ENCODE measurements at places on chromosomes 2 and 18.

DNA sequence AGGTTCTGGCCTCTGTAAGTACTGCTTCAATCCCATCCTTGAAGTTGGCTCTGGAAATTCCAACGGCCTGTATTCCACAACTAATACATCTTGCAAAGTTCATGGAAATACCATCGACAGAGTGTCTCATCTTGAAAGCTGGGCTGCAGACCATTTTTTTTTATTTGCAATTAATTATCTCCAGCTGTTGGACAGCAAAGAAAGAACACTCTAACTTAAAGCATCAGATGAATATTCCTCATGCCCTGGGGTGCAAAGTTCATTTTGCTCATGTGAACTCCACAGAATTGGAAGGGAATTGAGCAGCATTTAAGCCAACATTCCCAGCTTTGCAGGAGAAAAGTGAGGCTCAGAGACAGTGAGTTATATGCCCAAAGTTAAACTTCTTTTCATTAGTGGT, 96.5 kb upstream of the PIEZO2 start:
- DNase-seq, result no peak

- DNase-seq, result no peak
Observed at GRCh38 chr18:49168281-49168985, 217.7 kb upstream of the SMAD7 start.

DNA sequence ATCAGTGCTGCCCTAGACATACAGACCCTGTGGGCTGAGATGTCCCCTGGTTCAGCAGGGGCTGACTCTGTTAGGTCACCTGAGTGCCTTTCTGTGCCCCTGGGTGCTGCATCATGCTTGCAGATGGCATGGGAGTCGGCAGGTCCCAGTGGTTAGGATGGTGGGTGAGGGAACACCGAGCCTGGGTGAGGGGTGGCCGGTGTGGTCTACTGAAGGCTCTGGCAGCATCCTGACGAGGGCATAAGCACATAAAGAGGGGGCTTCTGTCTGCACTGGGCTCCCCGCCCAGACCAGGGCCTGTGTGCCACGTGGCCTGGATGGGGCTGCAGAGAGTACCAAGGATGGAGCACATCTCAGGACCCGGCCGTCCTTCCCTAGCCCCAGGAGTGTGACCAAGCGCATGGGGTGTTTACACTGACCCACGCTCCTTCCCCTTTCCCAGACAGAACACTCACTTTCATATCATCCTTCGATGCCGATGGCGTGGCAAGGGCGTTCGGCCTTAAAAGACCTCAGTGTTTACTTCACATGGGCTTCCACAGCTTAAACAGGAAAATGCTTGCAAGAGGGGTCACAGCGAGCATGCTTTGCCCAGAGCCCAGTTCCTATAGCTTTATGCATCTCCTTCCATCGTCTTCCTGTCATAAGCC, 115.1 kb downstream of the STPG4 start:
- no peak for DNase-seq

GRCh38 chr2:206336861-206337260, 62.4 kb downstream of the ZDBF2 start:
- no peak for DNase-seq

GRCh38 chr2:206585335-206585734, 57.0 kb upstream of the FAM237A start:
- DNase-seq, result no peak

- DNase-seq, result no peak
Observed at GRCh38 chr2:120852200-120852815, 116.6 kb downstream of the GLI2 start.

- no peak for DNase-seq
Observed at GRCh38 chr2:97848306-97848705, 134.9 kb downstream of the ZAP70 start.

DNA sequence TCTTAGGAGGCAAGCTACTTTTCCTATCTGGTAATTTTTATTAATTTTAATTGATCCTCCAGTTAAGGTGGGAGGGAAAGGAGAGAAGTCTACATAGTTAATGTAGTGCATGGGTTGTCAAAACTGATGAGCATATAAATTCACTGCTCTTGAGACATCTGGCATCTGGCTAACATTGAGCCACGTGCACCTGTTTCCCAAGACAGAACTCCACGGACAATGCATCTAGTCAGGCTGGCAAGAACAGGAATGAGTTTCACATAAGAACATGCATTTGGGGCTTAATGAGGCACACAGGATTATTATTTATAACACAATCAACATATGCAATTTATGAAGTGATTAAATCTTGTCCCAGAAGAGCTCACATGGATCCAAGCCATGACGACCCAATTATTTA, 16.2 kb upstream of the RAB1A start:
- DNase-seq, result no peak

DNA sequence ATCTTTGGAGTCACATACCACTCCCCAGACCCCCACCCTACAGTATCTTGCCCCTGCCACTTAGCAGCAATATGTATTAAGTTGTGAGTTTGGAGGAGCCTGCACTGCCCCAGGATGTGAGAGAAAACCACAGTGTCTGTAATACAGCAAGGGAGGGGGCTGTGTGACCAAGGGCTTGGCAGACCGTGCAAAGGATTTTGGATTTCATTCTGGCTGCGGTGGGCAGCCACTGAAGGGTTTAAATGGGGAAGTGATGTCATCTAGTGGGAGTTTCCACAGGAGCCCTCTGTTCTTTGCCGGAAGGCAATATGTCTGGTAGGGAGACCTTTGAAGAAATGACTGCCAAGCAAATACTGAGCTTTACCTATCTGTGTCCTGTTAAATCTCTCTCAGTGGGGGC, 202.4 kb downstream of the FHOD3 start:
- no peak for DNase-seq

DNA sequence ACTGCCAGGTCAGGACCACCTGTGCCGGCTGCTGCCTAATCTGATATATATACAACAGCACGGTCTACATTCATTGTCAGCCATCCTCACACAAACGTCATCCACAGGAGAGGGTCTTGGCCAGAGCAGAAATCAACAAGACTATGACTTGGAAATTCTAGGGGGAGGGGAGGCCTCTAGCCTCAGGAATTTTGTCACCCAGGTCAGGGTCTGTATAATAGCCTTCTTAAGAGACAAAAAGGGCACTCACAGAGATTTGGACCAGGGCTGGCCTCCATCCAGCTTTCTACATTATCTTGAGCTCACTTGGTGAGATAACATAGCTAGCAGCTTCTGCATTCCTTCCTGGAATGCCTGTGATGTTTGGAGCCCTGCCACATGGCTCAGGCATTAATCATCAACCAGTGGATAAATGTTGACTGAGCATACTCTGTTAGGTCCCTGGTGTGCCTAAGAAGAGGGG, 50.4 kb upstream of the CTIF start:
- DNase-seq, result no peak

DNA sequence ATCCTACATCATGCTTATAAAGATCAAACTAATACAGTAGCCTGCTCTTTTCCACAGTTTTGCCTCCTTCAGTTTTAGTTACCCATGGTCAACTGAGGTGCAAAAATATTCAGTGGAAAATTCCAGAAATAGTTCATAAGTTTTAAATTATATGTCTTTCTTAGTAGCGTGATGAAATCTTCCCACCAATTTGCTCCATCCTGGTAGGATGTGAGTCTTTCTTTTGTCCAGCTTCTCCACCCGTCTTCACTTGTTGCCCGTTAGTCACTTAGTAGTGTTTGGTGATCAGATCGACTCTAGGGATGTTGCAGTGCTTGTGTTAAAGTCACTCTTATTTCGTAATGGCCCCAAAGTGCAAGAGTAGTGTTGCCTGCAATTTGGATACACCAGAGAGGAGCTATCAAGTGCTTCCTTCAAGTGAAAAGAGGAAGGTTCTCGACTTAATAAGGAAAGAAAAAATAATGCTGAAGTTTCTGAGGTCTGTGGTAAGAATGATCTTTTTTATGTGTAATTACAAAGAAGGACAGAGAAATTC, 57.0 kb downstream of the CEP192 start:
- DNase-seq, result no peak

Data from naive thymus-derived CD8-positive, alpha-beta T cell (primary cell).